ENCODE measurements at places on chromosomes 5 and 9. TPM values are rescaled to one million over a fixed set of nuclear protein-coding genes. Genes with fewer than 3 reads are reported as not detected.

DNA sequence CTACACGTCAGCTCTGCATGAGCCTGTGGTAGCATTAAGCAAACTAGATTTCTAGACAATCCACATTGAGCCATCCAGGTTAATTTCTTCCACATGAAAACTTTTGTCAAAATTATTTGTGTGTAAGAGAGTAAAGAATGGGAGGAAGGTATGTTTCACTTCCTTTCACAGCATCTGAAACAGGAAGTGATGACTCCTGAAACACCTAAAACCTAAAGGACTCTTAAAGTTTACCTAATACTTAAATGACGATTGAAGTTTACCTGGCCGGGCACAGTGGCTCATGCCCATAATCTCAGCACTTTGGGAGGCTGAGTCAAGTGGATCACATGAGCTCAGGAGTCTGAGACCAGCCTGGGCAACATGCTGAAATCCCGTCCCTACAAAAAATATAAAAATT, 223.8 kb downstream of the CEMIP2 start:
- DNase-seq = no peak

DNA sequence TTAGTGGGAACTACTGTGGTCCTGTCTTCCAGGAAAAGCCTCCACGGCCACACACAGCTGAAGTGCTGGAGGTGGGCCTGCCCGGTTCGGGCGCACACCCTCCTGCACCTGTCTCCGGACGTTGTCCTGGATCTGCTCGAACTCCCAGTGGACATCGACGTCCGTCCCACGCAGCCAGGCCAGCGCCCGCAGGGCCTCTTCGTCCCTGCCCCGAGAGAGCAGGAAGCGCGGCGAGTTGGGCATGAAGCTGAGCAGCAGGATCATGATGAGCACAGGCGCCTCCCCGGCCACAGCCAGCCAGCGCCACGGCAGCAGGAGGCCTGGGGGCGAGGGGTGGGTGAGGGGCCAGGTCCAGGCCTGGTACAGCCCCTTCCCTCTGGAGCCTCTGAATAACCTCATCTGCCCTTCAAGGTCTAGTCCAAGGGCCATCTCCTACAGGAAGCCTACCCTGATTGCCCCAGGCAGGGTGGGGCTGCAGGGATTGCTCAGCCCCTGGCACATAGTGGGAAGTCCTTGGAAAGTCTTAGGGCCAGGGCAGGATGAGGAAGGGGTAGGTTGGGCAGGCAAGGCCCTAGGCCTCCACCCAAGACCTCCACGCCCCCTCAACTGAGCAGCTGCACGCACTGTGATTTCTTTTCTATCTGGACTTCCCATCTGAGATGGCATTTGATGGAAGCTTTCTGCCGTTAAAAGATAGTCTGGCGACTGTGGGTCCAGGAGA, 3.4 kb downstream of the SLC2A6 start:
- DNase-seq = no peak

GRCh38 chr9:94925751-94926430, 199.4 kb downstream of the AOPEP start:
- no peak for DNase-seq

- no peak for DNase-seq
These were observed 954.7 kb upstream of the ARRDC3 start for GRCh38 chr5:92337772-92338234.

DNA sequence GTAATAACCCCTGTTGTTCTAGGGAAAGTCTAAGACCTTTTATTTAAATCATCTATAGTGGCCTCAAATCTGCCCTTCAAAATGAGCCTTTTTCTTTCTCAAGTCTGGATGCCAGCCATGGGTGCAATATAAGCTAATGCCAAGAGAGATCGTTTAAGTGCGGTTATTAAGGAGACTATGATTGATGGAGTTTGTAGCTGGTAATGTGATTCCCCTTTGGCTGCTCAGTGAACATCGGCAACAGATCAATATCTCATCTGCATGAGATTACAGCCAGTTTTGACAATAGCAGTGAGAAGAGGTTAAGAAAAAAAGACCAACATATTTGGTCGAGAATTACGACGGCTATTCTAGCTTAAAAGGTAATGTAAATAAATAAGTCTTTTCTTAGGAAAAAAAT, 1049.4 kb upstream of the NUDT12 start:
- no peak for DNase-seq

FLT4 gene
- total RNA-seq = 2.6 TPM
